ENCODE measurements at places on chromosomes 6 and 20.

- DNase-seq, result no peak
Measured at GRCh38 chr20:53662595-53662994, 69.0 kb upstream of the ZNF217 start.

DNA sequence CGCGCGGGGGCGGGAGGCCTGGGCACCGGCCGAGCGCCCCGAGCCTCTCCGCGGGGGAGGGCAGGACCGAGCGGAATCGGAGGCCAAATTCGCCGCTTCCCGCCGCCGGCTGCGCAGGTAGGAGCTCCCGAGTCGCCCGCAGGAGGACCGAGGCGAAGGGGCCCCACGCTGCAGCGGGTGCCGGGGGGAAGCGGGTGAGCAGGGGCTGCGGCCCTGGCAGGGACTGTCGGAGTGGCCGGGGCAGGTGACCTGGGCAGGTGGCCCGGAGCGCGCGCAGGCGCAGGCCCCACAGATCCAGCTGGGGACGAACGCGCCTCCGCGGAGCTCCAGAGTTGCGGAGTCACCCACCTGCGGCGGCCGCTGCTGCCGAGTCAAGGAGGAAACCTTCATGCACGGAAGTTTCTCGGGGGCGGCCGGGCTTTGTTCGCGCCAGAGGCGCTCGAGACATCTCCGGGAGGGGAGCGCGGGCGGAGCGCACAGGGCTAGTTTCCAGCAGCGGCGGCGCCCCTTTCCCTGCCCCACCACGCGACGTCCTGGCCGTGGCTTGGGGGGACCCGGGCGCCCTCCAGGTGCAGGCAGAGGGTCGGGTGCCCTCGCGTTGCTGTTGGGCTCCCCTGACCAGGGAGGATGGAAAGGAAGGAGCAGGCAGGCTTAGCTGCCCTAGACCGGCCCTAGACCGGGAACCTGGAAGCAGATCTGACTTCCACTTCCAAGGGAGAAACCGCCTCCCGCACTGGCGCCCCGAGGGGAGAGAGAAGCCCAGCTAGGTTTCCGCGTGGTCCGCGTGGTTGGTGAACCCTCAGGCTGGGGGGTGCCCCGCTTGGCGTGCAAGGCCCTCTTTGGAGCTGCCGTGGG is 590 bp downstream of the SLCO4A1 start:
- DNase-seq, result peak; percentile 60

DNA sequence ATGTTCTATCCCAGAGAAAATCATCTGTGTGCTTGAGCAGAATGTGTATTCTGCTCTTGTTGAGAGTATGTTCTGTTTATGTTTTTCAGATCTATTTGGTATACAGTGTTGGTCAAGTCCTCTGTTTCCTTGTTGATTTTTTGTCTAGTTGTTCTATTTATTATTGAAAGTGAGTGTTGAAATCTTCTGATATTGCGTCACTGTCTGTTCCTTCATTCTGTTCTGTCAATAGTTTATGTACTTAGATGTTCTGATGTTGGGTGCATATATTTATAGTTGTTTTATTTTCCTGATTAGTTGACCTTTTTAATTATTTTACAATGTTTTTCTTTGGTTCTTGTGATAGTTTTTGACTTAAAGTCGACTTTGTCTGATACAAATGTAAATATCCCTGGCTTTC is 458.7 kb upstream of the HSF2 start:
- no peak for DNase-seq

GRCh38 chr20:43459022-43459942 is 1.6 kb downstream of the SRSF6 start:
- DNase-seq, result peak; percentile 20

DNA sequence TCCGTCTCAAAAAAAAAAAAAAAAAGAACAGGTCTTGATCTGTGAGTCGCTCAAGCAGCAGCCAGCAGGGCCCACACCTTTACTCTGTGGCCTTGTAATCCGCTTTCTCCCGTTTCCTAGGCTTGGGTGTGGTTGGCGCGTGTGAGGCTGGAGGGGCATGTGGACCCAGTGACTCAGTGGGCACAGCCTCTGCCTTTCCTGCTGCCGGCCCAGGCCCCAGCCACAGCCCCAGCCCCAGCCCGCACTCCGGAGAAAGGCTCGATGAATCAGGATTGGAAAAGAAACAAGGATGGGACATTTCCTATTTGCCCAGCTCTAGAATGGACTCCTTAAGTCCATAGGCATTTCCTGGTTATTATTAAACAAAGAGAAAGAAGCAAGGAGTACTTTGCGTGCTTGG is 4.3 kb downstream of the BHLHE23 start:
- no peak for DNase-seq

DNA sequence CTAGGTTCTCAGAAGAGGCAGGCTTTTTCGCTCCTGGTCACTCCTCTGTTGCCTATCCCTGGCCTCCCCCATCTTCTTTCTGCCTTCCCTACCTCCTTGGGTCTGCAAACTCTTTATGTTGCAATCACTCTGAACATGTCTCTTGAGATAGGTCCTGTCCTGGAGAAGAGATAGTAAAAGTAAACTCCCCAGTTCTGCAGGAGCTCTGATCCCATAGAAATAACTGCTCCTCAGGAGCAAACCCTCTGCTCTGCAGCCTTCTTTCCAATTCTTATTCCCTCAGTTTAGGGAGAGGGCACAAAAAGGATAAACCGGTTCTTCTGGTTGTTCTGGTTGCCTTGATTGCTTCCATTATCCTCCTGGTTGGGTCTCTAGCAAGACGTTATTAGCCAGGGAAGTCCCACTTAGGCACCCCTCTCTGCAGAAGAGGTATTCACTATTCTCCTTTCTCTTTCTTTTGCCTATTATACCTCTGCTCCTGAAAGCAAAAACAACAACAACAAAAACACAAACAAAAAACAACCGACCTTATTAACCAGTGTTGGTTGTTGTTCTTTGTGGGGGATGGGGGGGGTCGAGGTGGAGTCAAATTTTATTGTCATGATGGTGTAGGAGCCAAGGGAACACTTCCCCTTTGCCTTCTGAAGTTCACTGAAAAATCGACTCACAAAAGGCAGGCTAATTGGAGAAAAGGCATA is 973 bp downstream of the TRIM38 start:
- no peak for DNase-seq

DNA sequence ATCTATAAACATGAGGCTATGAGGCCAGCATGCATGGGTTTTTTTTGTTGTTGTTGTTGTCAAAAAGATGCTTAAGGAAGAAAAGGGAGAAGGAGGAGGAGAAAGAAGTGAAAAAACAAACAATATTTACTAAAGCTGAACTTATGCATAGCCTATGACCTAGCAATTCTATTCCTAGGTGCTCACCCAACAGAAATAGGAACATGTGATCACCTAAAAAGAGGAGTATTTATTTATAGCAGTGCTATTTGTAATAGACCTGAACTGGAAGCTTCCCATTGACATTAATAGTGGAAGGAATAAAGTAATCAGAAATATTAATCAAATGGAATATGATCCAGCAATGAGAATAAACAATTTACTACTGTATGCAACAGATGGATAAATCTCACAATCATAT is 156.5 kb upstream of the OLIG3 start:
- DNase-seq, result no peak

- no peak for DNase-seq
Measured at GRCh38 chr20:51017251-51017650, 5.7 kb downstream of the KCNG1 start.

GRCh38 chr6:145139140-145139850 is 596.0 kb downstream of the EPM2A start:
- no peak for DNase-seq

GRCh38 chr6:116580198-116580597 is 8.9 kb downstream of the RWDD1 start:
- no peak for DNase-seq
